ENCODE measurements at places on chromosomes 5 and 9.

GRCh38 chr9:127340721-127341120 lies 56.2 kb upstream of the SLC2A8 start:
- DNase-seq = no peak

DNA sequence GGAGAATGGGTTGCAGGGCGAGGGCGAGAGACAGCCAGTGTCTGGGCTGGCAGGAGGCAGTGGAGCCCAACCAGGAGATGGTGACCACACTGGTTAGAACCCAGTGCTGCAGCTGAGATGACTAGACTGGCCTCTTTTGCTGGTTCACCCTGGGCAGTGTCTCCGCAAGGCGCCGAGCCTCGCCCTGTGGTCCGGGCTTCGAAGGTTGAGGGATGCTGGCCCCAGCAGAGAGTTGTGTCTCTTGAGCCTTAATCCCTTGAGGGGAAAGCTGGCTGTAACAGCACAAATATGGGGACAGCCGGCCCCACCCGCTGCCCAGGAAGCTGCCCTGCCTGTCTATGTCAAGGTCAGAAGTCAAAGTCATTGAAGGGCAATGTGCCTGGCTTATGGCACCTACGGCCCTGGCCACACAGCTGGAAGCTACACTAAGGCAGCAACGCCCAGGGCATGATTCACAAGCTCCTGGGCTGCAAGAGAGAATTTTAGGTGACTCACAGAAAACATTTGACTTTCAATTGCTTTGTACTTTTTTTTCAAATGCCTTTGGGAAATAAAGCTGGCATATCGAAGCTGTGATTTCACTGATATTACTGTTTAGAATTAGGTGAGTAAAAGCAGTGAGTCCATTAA lies 33.3 kb downstream of the NKX2-5 start:
- no peak for DNase-seq

GRCh38 chr9:122988920-122989621 lies 44.4 kb upstream of the GPR21 start:
- DNase-seq = no peak

GRCh38 chr5:58016877-58017276 lies 443.0 kb downstream of the PLK2 start:
- DNase-seq = no peak

- no peak for DNase-seq
Observed at GRCh38 chr9:129014608-129015007, 13.5 kb downstream of the SH3GLB2 start.

DNA sequence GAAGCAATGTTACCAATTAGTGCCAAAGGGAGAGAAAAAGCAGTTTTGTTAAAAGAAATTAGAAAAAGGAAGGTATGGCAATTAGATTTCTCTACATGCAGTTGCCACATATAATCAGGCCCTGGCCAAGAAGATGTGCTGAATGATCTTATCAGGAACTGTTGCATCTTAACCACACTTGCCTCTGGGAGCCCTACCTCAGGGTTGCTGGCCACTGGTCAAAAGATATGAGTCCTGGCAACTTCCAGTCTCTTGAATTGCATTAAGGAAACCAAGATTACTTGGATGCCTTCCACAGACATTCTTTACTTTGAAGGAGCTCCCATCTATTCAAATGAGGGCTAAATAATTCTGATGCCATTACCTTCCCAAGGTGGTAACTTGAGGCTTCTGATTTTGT lies 60.4 kb downstream of the TNC start:
- no peak for DNase-seq

GRCh38 chr9:129945314-129945713 lies 97.7 kb downstream of the FNBP1 start:
- no peak for DNase-seq

GRCh38 chr9:118170032-118170955 lies 466.1 kb downstream of the TLR4 start:
- DNase-seq = peak; percentile 31

DNA sequence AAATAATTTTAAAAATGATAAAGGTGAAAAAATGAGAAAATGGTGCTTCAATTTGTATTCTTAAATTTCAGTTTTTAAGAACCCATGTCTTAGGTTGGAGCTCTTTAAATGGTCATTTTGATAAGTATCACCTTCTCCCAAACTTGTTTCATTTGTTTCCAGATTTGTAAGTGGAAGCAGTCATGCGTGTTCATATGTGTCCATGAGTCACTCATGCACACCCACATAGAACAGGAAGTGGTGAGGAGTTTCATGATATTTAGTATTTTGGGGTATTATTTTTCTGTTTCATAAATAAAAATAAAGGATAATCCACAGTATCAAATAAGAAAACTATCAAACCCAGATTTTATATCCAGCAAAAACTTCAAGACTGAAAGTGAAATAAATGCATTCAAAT lies 570.4 kb upstream of the ST8SIA4 start:
- no peak for DNase-seq

DNA sequence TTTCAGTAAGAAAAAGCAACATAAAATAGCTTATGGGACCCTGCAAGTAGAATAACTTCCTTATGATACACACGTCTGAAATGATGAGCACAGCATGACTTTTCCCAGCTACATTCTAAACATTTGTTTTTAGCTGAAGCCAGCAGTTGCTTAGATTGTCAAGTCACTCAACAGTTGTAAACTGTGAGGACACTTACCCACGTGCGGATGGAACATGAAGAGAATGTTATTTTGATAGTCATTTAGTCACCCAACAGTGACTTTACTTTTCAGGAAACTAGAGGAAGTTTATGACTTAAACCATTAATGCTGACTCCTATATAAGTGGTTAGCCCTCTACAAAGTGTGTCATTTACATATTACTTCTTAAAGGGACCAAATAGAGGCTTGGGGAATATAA lies 3.0 kb downstream of the HACD4 start:
- no peak for DNase-seq

GRCh38 chr9:103025796-103026195 lies 30.7 kb downstream of the CYLC2 start:
- DNase-seq = no peak

- DNase-seq = no peak
Observed at GRCh38 chr9:120583958-120584369, 4.0 kb upstream of the CDK5RAP2 start.

- DNase-seq = no peak
Observed at GRCh38 chr5:57685516-57686255, 203.1 kb upstream of the ACTBL2 start.

- DNase-seq = no peak
Observed at GRCh38 chr9:86601697-86602096, 247.5 kb upstream of the TUT7 start.

DNA sequence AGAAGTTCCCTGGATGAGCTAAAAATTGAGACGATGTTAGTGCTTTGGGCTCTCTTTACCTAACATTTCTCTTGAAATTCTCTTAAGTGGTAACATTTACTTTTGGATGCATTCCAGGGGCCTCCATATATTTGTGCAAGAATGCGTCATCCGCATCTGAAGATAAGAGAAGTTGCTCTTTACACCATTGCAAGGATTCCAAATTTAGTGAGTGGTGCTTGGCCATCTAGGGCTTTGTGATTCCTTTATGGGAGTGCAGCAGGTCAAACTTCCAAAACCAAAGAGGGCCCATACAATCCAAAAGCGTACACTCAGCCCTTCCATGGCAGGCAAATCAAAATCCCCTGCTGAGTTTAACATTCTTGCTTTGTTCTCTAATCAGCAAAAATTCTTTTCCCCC lies 102.0 kb upstream of the DMAC1 start:
- DNase-seq = no peak

- no peak for DNase-seq
Observed at GRCh38 chr9:76032797-76033373, 142.4 kb downstream of the PCSK5 start.

- no peak for DNase-seq
Observed at GRCh38 chr5:115389799-115390382, 93.4 kb upstream of the CCDC112 start.
